ENCODE measurements at places on chromosomes 16 and 17.

DNA sequence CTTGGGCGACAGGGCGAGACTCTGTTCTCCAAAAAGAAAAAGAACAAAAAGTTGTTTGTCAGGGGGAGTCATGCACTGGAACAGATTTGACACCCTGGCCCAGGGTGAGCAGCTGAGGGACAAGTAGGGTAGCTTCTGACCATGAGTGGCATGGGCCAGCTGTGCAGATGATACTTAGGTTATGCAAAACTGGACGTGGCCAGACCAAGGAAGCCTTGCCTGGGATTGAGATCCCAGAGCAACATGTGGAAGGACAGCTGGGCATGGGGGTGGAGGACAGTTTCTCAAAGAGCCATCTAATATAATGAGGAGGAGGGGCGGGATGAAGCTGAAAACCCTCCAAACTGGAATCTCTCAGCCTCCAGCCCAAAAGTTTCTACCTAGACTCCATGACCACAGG lies 19.6 kb upstream of the SLC35B1 start:
- DNase-seq: no peak

- DNase-seq: no peak
Measured at GRCh38 chr16:12586701-12587100, 217.0 kb downstream of the CPPED1 start.

- DNase-seq: no peak
Measured at GRCh38 chr16:22322021-22322471, 24.8 kb downstream of the POLR3E start.

DNA sequence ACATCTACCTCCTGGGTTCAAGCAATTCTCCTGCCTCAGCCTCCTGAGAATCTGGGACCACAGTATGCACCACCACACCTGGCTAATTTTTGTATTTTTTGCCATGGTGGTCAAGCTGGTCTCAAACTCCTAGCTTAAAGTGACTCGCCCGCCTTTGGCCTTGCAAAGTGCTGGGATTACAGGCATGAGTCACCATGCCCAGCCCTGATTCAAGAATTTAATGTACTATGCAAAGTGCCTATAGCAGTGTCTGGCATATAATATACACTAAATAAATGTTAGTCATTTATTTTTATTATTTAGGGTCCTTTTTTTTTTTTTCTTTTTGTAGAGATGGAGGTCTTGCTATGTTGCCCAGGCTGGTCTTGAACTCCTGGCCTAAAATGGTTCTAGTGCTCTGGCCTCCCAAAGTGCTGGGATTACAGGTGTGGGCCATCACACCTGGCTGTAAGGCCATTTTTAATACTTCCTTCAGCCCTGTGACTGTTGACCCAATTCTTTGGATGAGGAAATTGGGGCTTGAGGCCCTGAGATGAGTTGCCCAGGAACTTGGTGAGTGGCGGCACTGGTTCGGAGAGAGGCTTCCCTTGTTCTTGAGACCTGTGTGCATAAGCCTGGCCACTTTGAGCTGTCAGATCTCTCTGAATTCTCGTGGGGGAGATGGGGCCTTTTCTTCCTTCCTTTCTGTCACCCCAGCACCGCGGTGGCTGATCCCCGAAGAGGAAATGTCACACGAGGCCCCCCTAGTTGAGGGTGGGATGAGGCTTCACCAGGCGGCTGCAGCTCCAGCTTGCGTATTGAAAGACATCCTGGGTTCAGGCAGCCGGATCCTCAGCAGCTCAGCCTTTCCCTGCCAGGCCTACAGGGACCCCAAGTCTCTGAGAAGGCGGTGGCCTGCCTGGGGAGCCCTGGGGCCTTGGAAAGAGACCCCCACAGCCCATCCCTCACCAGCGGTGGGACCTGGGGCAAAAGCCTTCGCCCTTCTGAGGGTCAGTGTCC lies 38.7 kb downstream of the LAT start:
- no peak for DNase-seq

- DNase-seq: no peak
Measured at GRCh38 chr16:64406770-64407181, 715.1 kb downstream of the CDH11 start.

DNA sequence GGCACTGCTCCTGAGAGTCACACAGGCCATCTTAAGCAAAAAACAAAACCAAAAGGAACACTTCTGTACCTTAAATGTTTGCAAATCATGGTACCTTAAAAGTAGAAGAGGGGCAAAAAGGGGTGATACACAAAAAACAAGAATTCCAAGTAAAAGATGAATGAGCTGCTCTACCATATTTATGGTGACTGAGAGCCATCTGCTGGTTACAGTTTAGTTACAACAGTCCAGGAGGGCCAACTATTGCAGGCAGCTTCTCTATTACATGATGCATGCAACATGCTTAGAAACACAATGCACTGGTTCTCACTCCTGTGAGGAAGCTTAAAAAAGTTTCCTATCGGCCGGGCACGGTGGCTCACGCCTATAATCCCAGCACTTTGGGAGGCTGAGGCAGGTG lies 53.5 kb downstream of the STX8 start:
- peak; percentile 11 for DNase-seq

GRCh38 chr16:89010210-89010925 lies 33.4 kb upstream of the CBFA2T3 start:
- DNase-seq: no peak

GRCh38 chr16:67082891-67083290 lies 26.9 kb upstream of the PHAF1 start:
- no peak for DNase-seq

DNA sequence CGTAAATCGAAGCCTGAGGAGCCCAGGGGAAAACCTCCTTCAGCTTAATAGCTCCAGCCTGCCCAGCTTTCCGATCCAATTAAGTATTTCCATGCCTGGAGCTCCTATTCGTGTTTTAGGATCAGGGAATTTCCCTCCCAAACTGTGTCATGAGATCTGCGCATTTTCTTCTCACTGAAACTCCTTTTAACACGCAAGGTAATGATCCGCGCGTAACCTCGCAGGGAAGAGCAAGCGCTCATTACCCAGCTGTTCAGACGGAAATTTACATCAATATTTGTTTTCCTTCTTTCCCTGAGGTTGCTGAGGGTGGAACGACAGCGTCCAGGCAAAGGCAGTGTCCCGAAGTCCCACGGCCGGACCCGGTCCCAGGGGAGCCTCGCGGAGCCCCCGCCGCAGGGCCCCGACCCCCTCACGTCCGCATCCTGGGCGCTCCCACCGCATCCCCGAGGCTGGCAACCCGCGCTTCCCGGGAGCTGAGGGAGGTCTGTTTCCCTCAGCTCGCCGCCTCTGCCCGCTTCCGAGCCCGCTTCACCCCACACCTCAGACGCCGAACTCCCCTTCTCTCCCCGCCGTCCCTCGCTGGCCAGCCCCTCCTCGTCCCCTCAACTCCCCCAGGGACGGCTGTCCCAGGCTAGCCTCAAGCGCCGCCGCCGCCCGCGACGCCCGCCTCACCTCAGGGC lies 415 bp downstream of the ABCA5 start:
- DNase-seq: no peak

- DNase-seq: no peak
Measured at GRCh38 chr17:60327134-60327900, 64.6 kb downstream of the USP32 start.

DNA sequence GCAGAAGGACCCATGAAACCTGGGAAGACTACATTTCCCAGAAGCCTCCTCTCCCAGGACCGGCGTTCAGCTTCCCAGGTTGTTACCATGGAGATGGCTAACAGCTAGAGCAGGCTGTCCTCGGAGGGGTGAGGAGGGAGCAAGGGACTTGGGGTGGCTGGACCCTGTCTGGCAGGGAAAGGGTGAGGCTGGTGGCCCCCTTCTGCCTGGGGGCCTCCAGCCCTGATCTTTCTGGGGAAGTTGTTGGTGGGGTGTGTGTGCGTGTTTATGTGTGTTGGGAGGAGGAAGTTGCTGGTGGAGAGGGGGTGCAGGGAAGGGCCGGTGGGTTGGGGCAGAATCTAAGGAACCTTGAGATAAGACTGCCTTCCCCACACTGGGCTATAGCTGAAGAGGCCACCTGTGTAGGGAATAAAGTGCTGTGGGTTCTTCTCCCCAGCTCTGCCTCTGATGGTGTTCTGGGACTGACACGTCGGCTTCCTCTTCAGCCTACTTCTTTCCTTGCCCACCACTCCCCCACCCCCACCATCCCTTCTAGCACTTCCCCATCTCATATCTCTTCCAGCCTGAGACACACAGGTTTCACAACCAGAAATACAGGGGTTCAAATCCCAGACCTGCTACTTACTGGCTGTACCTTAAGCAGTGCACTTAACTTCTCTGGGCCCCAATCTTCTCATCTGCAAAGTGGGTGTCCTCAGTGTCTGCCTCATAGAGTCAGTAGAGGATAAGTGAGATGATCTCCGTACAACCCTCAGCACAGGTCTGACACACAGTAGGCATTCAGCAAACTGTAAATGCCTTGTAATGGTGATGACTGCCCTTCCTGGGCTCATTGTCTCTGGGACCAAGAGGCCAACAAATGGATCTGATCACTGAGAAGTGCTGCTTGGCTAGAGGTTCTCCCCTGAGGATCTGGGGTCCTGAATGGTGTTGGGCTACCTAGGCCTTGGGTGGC lies at the start of gene DRC7:
TSS of gene DRC7 (plus strand) at position 82 of the 955 bp plus-strand sequence. CDS start 3,144 bp downstream, outside the sequence.
- DNase-seq: no peak

- DNase-seq: peak; percentile 44
Measured at GRCh38 chr16:89363621-89364393, 126.6 kb downstream of the ANKRD11 start.

DNA sequence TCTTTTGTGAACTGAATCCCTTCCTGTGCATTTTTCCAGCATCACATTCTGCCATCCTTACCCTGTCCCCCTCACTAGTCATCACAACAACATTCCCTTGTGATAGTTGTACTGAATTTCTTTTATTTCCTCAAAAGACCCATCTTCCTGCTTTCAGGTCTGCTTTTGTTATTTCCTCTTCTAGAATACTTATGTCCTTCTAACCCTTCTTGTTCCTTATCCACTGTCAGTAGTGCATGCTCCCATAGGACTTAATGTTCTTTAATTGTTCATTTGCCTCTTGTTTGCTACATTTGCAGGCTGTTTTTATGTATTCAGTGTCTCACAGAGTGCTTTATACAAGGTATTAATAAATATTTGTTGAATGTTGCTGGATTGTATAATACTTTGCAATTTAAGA lies 73.0 kb downstream of the BCAS3 start:
- DNase-seq: no peak

- no peak for DNase-seq
Measured at GRCh38 chr16:53619235-53619634, 84.4 kb downstream of the RPGRIP1L start.

GRCh38 chr17:32755045-32755805 lies 121.7 kb downstream of the MYO1D start:
- DNase-seq: no peak

DNA sequence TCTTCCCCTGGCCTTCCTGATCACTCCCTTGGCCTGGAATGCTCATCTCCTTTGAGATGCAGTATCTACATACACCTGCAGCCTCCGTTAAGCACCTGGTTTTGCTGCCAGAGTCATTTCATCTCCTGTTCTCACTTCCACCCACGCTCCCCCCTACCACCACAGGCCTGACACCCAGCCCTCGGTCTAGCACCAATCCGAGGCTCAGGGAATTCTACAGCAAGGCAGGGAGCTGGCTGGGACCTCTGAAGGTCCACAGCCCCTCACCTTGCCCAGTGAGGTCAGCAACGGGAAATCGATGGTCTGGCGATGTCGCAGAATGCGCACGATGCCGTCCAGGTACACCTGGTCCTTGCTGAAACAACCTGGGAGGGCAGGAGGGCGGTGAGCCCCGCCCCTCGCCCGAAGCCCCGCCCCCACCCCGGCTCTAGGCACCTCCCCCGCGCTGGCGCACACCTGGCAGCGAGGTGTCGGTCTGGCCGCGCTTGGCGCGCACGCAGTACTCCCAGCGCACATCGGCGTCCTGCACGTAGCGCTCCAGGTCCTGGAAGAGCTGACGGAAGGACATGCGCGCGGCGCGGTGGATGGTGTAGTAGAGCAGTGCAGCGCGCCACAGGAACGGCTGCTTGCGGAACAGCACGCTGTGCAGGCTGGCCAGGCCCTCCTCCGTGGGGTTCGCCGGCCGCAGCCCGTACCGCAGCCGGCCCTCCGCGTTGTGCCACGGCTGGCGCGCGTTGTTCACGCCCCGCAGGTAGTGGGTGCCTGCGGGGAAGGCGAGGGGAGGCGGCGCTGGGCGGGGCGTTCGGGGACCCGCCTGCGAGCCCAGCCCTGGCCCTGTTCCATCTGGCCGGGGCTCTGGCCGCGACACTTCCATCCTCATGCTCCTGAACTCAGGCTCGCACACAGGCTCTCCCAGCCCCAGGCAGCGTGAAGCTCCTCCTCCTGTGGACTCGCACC lies 5.7 kb downstream of the MATCAP1 start:
- no peak for DNase-seq

DNA sequence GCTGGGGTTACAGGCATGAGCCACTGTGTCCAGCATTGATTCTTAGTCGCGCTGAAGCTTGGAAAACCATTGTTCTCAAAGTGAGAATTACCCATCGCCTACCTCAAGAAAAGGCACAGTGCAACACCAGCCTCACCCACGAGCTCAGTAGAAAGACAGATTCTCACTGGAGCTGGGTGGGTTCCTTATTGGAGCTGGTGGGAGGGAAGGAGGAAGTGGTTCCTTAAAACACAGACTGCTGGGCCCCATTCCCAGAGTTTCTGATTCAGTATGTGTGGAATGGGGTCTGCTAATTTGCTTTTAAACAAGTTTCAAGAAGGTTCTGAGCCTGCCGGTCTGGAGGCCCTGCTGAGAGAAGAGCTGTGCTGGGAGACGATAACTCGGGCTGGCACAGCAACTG lies 264.7 kb downstream of the ENGASE start:
- DNase-seq: no peak

- DNase-seq: no peak
Measured at GRCh38 chr16:19936441-19936840, 51.8 kb upstream of the GPRC5B start.

GRCh38 chr17:17124341-17124740 lies 81.8 kb downstream of the PLD6 start:
- DNase-seq: no peak

- DNase-seq: no peak
Measured at GRCh38 chr17:68613739-68614298, 12.7 kb upstream of the FAM20A start.

DNA sequence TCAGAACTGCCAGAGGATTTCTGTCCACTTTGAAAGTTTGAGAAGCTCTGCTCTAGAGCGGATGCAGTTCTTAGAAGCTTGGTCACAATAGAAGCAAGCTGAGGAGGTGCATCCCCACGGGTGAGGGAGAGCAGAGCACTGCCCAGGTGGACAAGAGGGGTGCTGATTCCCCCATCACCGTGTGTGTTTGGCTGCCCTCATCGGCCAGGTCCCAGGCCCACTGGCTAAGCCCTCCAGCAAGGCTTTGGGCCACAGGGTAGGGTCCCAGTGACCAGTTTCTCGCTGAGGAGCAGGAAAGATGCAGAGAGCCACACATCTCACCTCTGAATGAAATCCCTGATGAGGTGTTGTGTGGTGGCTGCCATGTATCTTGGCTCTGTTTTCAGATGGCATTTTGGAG lies 26.9 kb downstream of the NMT1 start:
- no peak for DNase-seq
